SK-MEL-5 (cell line): ENCODE measurements at places on chromosomes 16 and 17. TPM values are rescaled to one million over a fixed set of nuclear protein-coding genes. Genes with fewer than 3 reads are reported as not detected.

The HNF1B gene
- total RNA-seq, result not detected in 2 replicates

The TP53TG3F gene
- total RNA-seq, result not detected in 2 replicates

GRCh38 chr16:13953501-13953900, 33.5 kb downstream of the ERCC4 start:
- DNase-seq, result no peak

- DNase-seq, result no peak
Observed at GRCh38 chr17:82432017-82432416, 13.6 kb upstream of the OGFOD3 start.

DNA sequence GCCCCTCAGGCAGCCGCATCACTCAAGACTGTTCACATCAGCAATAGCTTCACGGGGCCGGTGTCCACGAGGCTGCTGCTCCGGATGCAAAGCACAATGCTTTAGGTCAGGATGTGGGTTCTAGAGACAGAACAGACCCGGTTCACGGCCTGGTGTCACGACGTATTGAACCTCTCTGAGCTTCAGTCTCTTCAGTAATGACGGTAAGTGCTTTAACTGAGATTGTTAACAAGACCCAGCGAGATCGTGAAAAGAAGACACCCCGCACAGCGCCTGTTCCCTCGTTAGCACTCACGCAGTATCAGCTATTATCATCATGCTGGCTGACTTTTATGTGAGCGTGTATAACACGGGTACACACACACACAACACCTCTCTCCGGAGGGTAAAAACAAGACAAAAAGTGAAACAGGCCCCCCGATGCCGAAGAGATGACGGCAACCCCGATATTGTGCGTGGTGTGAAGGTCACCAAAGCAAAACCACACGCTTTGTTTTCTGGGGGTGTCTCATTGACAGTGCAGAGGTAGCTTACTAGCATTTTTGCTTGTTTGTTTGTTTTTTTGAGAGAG, 21.4 kb upstream of the ABR start:
- no peak for DNase-seq

DNA sequence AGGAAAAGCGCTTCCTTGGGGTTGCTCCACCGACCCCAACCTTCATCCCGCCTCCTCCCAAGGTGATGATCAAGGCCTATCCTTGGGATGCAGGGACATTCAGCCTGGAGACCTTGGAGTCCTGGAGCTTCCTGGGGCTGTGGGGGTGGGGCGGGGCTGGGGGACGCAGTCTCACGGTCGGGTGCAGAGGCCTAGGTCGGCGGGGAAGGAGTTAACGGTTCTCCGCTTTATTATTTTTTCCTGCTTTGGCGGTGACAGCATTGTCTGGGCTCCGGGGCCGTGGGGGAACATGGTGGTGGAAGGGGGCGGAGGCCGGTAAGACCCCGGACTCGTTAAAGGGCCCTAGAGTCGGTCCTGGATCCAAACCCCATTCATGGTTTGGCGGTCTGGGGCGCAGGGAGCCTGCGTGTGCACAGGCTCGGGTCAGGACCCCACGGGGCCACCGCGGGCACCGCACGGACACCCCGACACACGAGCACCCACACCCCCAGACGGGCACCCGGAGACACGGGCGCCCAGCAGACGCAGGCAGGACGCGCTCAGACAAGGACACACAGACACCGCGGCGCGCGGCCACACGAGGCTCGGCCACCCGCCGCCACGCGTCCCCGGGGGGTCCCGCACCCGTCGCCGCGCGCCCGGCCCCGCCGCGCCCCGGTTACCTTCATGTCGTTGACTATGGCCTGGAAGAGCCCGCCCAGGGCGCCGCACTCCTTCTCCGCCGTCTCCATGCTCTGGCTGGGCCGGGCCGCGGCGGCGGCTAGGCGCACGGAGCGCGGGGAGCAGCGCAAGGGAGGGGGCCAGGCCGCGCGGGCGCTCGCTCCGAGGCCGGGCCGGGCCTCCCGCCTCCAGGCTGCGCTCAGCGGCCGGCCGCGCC, 554 bp downstream of the MTSS2 start:
- no peak for DNase-seq
